H54 (cell line): ENCODE measurements at places on chromosomes 11 and 22.
A peak's percentile ranks its signal among the peaks of the same experiment; 100 is the strongest.

- no peak for DNase-seq
Measured at GRCh38 chr22:24140357-24140756, 40.9 kb upstream of the SUSD2 start.

DNA sequence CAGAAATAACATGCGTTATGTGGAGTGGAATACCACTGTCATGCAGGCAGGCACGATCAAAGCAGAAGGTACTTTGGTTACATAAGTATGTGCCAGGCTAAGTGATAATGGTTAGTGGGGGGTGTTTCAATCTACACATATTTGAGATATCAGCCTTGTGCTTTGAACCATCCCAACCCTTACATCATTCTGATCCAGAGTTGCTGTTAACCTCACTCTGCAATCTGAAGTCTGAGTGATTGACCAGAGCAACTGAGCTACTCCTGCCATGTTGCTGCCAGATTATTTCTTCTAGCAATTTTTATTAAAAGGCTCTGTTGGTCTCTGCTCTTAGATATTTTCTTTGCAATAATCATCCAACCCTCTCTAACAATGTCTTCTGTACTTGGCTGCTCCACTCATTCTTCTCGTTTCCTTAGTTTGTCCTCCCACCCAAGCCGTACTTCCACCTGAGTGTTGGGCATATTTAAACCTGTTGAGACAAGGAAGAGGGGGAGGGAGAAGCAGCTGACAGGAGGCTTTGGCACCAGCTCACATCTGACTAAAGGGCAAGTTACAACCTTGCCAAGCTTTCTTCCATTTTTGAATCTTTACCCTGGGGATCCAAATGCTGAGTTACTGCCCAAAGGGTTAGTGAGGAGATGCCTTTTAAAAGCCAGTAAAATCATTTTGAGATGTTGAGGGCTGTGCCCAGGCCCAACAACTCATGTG lies 114.1 kb upstream of the SESN3 start:
- no peak for DNase-seq

DNA sequence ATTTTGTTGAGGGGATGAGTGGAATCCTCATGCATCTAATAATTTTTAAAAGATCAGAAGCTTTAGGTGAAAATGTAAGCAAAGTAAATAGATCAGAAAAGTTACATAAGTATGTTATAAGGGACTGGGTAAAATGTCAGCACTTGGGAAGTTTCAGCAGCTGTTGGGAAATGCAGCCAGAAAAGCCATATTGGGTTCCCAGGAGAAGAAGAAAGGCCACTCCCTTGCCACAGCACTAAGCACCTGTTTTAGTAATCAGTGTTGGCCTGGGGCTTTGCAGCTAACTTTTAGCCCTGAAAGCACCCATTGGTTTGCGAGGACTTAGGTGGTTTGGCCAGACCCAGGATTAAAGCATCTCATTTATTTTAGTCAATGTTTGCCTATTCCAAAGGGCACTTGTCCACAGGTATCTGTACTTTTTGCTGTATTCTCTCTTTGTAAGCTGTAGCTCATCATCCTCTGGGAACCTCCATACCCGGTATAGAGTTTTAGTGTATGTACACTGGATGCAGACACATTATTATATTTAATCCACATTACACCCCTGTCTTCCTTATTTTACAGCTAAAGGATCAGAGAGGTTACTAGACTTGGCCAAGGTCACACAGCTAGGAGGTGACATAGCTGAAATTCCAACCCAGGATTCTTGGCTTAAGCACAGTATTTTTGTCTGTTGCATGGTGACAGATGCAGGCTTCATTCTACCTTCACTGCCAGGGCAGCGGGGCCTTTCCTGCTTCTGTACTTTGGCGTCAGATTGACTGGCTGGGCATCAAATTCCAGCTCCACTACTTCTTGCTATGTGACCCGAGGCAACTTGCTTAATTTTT lies 127.7 kb upstream of the SESN3 start:
- DNase-seq = no peak

DNA sequence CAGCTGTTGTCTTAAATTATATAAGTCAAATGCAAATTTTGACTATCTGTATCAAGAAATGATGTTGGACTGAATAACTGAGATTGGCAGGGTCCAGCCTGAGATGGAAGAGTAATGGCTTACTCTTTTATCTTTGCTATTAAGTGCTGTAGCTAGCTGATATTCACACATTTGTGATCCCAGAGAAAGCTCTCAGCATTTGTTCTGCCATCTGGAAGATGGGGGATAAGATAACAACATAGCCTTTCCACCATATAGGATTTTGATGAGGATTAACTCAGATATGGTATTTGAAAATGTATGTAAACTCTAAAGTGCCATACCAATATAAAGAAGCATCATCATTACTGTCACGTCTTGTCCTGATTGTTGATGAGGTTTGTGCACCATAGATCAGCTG lies 1063.2 kb upstream of the TENM4 start:
- no peak for DNase-seq

DNA sequence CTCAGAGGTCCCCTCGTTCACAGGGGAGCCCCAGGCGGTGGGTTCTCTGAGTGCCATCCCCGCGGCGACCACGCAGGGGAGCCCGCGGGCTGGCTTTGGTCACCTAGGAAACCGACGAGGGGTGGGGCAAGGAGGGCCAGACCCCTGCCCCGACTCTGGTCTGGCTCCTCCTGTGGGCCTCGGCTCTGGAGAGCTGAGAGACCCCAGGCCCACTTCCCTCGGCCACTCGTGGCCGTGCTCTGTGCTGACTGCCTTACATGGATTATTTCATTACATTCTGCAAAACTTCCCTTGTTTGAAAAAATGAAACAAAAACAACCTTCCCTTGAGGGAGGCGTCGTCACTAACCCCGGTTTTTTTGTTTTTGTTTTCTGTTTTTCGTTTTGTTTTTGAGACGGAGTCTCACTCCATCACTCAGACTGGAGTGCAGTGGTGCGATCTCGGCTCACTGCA lies 15.1 kb upstream of the CYTH4 start:
- no peak for DNase-seq

- no peak for DNase-seq
Measured at GRCh38 chr11:35237860-35238715, 99.1 kb downstream of the CD44 start.

GRCh38 chr22:44449061-44449682 lies 48.9 kb downstream of the RTL6 start:
- DNase-seq = peak; percentile 60

DNA sequence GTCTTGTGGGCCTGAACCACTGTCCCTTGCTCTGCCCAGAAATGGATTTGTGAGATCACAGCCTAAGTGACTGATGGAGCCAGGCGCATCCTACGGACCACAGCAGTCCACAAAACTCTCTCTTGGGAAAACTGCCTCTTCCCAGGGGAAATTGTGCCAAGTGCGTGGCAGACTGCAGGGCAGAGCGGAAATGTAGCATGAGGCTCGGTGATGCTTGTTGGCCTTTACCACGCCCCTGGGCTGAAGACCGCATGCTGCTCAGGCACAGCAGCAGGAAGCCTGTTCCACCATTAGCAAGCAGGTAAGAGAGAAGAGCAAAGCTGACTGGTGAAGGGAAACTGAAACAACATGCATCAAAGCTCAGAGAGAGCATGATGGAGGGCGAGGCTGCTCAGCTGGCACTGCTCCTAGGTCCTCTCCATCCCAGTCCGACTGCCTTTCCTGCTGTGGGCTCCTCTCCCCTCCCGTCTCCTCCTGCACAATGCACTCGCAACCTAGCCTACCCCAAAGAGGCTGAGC lies 26.5 kb upstream of the SCARF2 start:
- DNase-seq = no peak

GRCh38 chr11:76385903-76386302 lies 4.8 kb downstream of the GVQW3 start:
- DNase-seq = no peak

DNA sequence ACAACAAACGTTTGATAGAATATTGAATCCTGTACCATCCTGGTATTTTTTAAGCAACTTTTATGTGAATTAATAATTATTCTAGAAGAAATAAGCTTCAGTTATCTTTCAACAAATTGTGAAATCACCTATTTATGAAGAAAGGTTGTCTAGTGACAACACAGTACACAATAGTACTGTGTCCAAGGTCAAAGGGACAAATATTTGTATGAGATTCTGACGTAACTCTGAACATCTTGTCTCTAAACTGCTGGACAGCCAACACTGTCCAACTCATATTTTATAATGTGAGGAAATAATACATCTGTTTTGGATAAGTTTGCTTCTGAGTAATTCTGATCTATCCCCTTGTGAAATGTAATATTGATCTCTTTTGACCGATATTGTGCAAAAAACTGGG lies 18.9 kb downstream of the CASP5 start:
- no peak for DNase-seq

DNA sequence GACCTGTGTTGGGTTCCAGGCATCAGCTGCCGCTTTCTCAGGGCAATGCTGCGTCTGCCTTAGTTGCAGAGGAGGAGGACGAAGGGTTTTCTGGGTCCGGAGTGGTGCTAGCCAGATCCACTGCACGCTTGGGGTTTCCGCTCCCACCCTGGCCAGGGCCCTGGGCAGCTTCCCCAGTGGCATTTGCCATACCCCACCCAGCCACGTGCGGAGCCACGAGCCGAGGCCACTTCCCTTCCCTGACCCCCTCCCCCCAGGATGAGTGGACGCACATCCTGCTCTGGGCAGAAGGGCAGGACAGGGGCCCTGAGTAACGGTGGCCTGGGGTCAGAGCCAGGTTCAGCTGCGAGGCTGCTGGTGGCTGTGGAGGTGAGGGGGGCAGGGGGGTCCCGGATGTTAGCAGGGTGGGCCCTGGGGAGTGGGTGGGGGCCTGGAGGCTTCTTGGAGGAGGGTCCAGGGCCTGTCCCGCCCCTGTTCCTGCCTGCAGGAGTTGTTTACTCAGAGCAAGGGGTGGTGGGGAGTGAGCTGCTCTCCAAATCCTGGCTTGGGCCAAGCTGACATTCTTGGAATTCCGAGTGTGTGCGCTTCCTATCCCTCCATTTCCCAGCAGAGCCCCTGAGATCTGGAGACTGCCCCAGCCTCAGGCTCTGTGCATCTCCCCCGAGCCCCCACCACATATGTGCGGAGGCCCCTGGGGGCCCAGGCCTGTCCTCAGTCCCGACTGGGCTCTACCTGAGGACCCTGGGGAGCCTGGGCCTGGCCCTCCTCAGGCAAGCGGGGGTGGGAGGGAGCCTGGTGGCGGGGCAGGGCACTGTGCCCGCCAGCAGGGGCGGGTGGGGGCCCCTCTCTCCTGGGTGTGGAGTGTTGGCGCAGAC lies 1.4 kb downstream of the TSPAN4 start:
- DNase-seq = peak; percentile 95

- DNase-seq = no peak
Measured at GRCh38 chr11:19661827-19662226, 50.8 kb upstream of the NAV2 start.

- DNase-seq = no peak
Measured at GRCh38 chr22:27842201-27842600, 40.6 kb upstream of the MN1 start.

DNA sequence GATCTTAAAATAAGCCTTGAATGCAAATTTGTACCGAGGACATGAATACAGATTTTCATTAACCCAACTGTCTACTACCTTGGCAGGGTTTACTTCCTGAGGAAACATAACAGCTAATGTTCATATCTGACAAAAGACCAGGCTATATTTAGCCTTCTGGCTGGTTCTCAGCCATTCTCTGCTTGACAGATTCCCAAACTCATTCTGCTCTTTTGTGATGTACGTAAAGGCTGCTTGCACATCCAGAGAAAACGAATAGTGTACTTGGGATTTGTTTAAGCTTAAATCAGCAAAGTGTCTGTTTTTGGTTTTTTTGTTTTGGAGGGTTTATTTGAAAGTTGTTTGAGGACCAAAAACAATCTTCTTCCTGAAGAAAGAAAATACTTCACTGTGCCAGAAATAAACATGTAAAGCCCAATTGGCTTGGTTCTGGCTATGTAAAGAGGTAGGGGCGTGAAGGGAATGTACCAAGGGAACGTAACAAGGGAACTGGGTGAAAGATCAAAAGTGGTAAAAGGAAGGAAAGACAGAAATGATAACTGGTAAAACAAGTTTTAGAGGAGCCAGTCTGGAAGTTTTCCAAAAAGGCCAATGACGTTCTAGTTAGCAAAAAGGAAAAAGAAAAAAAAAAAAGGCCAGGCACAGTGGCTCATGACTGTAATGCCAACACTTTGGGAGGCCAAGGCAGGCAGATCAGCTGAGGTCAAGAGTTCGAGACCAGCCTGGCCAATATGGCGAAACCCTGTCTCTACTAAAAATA lies 21.4 kb upstream of the CRTAM start:
- DNase-seq = no peak

GRCh38 chr11:134510233-134511040 lies 98.4 kb upstream of the B3GAT1 start:
- DNase-seq = no peak

DNA sequence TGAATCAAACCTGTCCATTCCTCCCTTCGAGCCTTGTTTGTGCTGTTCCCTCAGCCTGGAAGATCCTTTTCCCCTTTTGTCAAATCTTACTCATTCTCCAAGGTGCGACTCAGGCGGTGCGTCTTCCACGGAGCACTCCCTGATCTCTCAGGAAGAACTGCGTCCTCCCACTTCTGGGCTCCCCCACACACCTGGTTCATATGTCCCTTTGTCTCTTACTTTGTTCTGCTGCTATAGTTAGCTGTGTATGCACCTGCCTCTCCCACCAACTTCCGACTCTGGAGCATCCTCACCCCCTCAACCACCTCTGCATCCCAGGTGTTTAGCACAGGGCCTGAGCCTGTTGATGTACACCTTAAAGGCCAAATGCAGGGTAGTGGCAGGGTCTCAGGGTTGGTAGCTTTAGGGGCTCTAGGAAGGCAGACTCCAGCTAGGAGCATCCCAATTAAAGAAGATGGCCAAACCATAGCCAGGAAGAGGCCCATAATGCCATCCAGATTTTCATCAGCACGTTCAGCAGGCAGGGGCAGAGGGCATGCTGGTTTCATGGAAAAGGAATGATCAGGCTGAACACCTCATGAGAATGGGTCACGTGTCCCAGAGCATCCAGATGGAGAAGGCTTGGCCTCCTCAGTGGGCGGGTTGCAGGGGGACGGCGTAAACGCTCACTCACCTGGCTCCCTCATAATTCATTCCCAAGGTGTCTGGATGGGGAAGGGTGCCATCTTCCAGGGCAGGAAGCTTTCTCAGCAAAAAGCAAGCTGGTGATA lies 20.1 kb downstream of the PTPN5 start:
- DNase-seq = no peak

DNA sequence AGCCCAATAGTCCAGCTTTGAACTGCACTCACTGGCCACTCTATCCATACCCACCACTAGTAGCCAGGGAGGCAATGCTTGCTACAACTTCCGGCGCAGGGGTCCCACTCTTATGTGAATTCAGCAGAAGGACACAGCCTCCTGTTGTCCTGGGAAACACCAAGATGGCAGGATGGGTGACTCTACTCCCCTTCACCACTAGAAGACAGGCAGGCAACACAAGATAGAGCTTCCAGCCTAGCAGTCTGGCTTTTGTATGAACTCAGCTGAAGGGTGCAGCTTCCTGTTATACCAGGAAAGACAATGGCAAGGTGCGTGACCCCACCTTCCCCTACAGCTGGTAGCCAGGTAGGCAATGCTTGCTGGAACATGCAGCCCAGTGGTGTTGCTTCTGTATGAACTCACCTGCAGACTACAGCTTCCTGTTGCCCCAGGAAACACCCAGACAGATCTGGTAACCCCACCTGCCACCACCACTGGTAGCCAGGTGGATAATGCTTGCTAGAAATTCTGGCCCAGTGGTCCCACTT lies 205.2 kb upstream of the KIRREL3 start:
- no peak for DNase-seq
